ENCODE measurements at places on chromosomes 3 and 15.
A peak's percentile ranks its signal among the peaks of the same experiment; 100 is the strongest.

DNA sequence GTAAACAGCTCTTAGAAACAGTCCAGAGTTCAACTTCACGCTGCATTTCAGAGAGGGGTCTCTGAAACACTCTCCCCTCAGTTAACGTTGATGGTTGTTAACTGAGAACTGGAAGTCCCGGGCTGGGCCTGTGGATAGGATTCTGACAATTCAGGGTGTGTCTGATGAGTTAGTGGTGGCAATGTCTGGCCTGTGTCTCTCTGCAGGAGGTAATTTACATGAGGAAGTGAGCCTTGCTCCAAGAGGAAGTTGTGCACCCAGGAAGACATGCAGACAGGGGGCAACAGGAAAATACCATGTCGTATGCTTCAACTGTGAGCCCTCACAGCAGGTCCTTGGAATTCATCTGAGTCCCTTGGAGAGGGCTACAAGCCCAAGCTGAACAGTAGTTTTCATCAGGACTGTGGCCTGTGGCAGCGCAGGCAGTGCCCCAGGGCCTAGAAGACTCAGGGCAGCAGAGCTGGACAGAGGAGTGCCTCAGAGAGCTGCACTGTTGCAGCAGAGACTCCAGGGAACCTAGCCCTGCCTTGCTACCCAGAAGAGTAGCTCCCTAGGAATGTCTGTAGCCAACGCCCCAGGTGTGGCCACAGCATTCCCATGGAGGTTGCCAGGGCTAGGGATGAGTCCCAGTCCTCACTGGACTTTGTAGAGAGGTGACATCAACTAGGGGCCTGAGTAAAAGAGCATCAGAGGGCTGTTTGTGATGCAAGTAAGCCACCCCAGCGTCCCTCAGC, 104.6 kb upstream of the SELENOK start:
- DNase-seq = no peak

DNA sequence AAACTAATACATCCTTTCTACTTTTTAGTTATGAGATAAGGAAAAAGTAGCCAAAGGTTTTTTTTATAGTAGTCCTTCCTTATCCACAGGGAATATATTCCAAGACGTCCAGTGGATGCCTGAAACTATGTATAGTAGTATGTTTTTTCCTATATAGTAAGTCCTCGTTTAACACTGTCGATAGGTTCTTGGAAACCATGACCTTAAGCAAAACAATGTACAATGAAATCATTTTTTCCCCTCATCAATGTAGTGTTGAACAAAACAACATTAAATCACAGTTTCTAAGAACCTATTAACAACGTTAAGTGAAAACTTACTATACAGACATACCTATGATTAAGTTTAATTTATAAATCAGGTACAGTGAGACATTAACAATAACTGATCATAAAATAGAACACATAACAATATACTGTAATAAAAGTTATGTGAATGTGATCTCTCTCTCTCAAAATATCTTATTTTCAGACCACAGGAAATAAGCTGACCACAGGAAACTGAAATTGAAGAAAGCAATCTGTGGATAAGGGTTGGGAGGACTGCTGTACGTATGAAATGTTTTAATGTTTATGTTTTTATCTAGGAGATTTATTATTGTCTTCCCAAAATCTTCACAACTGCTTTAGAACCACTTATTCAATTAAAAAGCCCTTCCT, 20.6 kb downstream of the COPS2 start:
- DNase-seq = no peak

DNA sequence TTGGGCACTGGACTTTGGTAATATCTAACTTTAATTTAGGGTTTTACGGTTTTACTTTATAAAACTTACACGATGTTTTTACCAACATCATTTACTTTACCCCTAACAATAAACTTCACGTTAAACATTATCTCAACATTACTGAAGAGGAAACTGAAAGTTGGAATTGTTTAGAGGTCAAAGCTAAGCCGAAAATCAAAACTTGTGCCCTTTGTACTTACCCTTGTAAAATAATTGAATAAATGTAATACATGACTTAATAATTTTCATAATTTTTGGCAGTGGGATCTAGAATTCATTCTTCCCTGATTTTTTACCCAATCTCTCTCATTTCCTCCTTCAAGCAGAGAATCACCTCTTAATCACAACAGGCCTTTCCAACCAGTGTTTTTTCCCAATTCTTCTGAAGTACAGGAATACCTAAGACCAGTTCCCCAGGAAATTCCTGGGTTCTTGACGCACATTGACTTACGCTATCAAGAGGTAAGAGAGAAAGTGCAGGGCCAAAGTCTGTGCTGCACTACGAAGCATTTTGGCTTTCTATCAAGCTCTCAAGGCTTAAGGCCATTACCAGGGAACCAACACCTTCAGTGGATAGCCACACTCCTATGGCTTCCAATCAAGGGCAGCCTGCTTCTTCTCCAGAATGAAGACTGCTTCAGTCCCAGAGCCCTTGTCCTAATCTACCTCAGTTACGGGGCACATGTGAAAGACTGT, 11.9 kb upstream of the SEMA6D start:
- no peak for DNase-seq

DNA sequence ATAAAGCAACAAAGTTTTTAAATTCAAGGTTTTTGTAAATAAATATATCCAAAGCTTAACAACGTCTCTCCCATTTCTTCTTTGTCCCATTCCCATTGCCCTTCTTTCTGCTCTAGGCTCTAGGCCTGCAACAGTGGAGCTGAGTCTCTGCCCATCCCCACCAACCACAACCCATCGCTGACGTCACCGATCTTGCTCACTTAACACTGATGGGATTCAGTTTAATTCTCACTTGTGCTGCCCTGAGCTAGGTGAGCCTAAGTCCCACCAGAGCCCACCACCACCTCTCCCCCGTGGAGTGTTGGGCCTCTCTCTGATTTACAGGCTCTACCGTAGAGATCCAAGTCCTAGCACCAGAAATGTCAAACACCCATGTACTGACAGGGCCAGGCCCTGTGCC, 61.3 kb upstream of the RAB6B start:
- no peak for DNase-seq

- no peak for DNase-seq
Measured at GRCh38 chr15:95208988-95209387, 977.6 kb downstream of the MCTP2 start.

- no peak for DNase-seq
Measured at GRCh38 chr15:40695469-40695890, 506 bp downstream of the RAD51 start.

DNA sequence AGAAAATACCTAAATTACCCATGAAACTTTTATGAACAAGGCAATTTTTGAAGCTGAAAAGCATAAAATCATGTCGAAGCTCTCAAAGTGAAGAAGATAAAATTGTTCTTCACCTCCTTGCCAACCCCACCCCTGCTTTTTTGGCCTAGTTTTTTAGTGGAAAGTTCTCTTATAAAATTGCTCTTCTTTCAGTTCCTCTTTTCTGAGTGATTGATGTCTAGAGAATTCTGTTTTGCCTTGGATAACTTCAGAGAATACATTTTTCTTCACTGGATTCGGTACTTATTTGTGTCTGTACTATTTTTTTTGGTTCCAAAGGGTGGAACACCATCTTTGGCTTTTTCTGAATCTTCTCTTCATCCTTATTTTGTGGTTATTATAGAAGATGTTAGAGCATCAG, 25.0 kb upstream of the PYDC2 start:
- DNase-seq = no peak

GRCh38 chr3:32493437-32494414, 8.9 kb downstream of the CMTM6 start:
- no peak for DNase-seq

GRCh38 chr15:96225642-96226259, 104.7 kb upstream of the NR2F2 start:
- DNase-seq = no peak

DNA sequence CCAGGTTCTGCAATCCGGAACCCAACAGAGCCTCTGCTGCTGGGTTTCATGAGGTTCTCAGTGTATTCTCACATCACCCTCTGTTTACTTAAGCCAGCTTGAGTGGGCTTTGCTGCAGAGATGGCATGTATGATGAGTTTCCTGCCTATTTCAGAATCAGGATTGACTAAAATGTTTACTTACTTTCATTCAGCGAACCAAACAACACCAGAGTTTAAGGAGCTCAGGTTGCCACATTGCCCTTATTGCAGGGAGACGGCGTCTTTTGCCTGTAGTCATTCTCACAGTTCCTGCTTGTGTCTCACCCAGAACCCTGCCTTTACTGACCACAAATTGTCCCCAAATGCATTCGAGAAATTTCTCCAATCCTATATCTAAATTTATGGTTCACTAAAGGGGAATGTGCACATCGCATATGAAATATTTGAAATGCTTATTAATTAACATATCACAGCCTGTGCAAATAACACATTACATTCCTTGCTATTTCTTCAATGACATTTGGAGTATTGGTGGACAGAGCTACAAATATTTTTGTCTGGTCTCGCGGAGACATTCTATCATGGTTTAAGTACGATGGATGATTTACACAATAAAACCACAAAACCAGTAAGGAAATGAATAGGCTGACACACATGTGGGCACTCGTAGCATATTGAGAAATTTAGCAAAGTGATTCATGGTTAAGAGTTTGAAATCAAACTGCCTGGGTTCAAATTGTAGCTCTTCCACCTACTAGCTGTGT, 377.2 kb upstream of the CFAP20DC start:
- no peak for DNase-seq

GRCh38 chr3:13112521-13113345, 39.5 kb upstream of the IQSEC1 start:
- no peak for DNase-seq

DNA sequence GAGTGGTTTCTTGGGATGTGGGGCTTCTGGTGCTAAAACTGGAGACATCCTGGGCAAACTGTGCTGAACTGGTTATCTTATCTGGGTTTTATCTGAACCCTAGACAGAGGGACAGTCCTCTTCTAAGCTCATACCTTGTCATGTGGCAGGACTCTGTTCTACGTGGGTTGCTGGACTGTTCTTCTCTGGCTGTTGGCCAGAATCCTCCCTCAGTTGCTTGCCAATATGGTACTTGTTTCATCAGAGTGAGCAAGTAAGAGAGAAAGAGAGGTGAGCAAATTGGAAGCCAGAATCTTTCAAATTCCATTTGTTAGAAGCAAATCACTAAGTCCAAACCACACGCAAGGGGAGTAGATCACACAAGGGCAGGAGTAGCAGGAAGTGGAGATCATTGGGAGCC, 291.5 kb upstream of the TBL1XR1 start:
- no peak for DNase-seq

GRCh38 chr15:49135911-49136310, 19.5 kb downstream of the COPS2 start:
- no peak for DNase-seq

DNA sequence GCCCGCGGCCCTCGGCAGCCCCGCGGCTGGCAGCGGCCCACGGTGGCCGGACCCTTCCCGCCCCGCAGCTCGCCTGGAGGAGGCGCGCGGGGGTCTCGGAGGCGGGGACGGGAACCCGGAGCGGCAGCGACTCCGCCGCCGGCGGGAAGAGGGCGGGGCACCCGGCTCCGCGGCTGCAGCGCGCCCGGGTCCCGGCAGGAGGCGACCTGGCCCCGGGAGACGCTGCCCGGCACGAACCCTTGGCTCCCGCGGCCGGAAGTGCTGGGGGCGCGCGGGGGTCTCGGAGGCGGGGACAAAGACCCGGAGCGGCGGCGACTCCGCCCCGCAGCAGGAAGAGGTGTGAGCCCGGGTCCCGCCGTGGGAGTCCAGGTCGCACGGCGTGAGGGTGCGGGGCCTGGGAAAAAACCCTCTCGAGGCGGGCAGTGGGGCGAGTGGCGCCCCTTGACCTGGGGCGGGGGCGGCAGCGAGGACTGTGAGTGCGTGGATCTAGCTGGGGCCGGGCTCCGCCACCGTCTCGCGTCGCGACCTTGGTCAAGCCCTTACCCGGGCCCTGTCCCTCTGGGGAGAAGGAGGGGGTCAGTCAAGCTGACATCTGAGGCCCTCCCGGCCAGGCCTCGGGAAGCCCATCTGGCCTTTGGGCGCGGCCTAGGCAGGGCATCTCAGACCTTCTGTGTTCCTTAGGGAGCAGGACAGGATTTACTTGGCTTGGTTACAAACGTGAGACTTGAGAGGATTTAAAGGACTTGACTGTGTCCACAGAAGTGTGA, at the start of gene CIB2:
TSS of gene CIB2 (minus strand) at position 151 of the 767 bp plus-strand sequence. CDS start 230 bp downstream, outside the sequence.
- peak; percentile 67 for DNase-seq

DNA sequence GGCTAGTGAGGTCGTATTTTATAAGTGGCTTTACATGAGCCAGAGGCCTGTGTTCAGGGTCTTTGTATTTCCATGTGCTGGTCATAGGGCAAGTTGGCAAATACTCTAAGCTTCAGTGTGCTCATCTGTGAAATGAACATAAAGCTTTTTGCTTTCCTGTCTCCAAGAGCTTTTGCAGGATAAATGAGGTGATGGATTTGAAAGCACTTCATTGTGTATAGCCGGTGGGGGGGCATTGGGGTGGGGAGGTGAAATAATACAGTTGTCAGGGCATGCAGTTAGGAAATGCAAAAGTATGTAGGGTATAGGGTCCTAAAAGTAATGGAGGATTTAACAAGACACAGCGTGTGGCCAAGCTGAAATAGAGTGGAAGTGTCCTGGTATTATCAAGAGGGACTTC, 67.7 kb downstream of the ARNT2 start:
- DNase-seq = no peak

DNA sequence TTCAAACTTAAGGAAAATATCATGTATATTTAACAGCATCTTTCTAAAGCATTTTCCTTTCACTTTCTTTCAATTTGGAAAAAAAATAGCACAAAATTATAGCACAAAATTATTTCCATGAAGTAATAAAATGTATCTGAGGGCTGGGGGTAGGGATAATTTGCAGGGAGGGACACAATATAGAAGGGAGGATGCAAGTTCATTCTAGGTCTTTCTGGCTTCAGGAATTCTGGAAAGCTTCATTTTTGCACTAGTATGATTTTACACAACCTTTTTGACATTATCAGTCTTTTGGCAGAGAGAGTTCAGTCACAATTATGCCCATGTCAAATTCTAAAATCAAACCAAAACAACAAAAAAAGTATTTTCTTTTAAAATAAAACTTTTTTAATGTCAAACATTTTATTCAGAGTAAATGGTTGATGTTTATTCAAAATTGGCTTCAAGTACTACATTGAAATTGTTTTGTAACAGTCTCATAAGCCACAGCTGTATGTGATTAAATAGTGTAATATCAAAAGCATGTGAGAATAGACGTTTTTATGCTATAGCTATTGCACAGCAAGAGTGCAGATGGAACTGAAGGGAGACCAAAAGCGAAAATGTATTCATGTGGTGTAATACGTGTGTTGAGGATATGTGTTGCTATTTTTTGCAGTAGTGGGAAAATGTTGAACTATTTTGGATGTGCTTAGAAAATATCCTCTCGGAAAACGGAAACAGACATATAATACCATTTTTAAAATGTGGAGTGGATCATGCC, 5.8 kb downstream of the RBMS3 start:
- DNase-seq = no peak

GRCh38 chr3:69926385-69926784, 73.1 kb upstream of the SAMMSON start:
- no peak for DNase-seq

GRCh38 chr3:129562803-129563202, 19.8 kb downstream of the H1-8 start:
- no peak for DNase-seq
